ENCODE measurements at places on chromosomes 1 and 21.
A peak's percentile ranks its signal among the peaks of the same experiment; 100 is the strongest.

DNA sequence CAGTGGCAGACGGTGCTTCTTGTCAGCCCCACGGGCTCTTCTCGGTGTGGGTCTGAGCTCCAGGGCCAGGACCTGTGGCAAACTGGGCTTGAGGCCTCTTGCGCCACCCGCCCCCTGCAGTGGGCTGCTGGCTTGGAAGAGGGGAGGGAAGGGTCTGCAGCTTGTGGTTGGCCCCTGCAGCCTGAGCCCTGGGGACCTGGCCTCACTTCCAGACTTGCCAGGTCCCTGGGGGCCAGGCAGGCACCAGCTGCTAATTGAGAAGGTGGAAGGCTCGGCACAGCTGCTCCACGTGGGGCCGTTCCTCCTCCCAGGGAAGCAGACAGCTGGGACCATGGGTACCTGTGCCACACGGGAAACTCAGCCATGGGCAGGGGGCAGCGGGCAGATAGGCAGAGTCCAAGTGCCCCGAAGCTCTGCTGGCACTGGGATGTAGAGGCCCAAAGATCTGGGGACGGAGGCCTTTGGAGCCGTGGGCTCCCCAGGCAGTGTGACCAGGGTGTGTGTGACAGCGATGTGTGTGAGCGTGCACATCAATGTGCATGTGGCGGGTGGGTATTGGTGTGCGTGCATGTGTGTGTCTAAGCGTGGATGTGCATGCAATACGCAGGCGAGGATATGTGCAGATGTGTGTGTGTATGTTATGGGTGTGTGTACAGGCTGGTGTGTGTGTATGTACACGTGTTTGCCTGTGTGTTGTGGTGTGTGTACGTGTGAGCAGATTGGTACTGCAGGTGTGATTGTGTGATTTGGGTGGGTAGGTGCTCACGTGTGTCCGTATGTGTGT lies 39.3 kb downstream of the TP73 start:
- no peak for DNase-seq

DNA sequence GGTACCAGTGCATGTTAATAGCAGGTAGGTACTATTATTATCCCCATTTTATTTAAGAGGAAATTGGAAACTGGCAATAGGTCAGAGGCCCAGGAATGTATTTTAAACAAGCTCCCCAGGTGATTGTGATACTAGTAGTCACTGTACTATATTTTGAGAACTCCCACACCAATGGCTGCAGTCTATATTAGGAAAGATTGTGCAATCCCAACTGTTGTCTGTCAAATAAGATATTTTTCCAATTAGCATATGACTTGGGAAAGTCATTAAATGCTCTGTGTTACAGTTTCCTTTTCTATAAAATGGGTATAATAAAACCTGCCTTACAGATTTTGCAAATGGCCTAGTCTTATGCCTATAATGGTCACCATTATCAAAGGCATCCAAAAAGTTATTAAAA lies 94.2 kb upstream of the DMRTA2 start:
- no peak for DNase-seq

GRCh38 chr1:87644033-87644578 lies 315.4 kb downstream of the LMO4 start:
- no peak for DNase-seq

DNA sequence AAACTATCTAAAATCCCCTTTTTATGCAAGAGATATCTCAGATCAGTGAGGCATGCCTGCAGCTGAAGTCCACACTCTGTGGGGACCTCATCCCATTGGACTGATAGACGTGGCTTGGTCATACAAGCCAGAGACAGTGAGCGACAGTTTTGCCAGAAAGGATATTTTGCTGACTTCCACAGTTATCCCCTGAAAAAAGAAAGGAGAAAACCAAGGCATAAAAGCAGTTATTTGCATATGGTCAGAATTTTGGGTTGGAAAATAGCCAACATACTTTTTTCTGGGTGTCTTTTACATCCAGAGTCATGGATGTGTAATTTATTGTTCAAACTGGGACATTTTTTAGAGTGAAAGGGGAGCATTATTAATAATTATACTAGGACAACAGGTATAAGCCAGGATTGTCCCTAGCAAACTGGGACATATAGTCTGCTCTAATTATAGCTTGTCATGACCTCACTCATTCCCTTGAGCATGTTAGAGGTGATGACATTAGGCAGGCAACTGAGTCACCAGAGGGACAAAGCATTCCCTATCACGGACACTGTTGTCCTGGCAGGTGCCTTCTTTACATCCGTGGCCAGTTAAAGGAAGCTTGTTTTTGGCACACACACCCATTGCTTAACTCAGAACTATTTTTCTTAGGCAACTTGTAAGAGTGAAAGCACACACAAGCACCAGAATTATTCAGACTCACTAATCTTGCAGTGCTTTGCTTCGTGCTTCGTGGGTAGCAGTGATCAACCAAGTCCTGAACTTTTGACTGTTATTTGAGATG lies 65.5 kb downstream of the PRRX1 start:
- DNase-seq = no peak

DNA sequence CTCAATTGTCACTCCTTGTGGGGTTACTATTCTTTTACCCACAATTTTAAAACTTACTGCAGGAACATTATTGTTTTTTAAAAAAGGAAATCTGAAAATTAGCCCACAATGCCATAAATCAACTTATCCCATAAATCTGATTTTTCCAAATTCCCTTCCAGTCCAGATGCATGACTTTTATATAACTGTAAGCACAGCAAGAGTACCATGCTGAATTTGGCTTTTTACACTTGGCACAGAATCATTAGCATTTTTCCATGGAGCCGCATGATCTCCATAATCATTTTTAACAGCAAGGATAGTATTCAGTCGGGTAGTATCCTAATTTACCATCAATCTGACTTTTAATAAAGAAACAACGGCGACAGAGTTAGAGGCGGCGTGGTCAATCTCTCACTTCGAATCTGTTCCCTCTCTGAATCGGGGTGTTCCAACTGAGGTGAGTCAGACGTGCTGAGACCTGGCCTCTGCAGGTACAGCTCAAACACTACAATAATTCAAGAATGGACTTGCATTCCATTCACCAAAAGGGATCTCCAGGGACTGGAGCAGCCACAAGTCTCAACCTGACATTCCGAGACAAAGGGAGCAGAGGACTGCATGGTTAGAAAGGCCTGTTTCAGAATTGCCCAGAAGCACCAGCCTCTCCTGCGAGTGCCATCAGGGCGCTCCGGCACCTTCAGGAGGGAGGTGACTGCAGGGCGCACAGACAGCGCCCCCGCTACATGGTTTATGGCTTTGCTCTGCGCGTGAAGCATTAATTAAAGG lies 48.9 kb downstream of the SLC66A1 start:
- no peak for DNase-seq

DNA sequence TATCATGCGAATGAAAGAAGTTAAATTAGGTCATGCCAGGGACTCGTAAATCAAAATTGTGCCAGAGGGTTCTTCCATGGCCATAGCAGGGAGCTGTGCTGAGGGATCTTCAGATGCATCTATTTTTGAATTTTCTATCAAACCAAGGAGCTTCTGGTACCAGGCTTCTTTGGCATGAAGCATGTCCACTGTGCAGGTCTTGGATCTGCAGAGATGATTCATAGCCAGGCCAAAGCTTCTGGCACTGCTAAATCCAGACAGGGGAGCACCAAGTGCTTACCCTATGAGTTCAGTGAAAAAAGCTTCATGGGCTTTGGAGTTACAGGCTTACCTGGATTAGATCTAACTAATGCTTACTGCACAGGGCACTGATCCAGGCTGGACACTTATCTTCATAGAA lies 154.2 kb upstream of the DAB1 start:
- no peak for DNase-seq

DNA sequence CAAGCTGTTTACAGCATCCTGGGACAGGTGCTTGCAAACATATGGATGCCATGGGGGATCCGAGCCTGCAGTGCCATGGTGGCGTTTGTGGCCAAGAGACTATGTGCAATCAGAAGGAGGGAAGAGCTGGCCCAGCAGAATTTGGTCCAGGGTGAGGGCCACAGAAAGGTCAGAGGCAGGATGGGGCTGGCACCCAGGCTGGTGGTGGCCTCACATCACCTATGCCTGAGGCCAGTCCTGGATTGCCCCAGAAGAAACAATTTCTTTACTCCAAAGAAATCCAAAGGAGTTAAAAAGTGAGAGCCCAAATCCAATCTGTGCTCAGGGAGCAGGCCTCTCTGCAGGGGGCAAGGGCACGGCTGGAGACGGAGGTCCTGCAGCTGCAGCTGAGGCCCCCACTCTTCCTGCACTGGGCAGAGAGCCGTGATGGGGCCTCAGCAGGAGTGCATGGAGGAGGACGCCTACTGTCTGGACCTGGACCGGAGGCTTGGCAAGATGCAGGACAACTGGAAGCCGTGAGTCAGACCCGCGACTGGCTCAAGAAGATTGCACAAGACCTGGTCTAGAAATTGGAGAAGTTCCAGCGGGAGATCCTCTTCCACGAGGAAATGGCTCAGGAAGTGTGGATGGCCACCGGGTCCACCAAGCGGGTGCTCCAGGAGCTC lies 163.5 kb downstream of the RYR2 start:
- DNase-seq = no peak

DNA sequence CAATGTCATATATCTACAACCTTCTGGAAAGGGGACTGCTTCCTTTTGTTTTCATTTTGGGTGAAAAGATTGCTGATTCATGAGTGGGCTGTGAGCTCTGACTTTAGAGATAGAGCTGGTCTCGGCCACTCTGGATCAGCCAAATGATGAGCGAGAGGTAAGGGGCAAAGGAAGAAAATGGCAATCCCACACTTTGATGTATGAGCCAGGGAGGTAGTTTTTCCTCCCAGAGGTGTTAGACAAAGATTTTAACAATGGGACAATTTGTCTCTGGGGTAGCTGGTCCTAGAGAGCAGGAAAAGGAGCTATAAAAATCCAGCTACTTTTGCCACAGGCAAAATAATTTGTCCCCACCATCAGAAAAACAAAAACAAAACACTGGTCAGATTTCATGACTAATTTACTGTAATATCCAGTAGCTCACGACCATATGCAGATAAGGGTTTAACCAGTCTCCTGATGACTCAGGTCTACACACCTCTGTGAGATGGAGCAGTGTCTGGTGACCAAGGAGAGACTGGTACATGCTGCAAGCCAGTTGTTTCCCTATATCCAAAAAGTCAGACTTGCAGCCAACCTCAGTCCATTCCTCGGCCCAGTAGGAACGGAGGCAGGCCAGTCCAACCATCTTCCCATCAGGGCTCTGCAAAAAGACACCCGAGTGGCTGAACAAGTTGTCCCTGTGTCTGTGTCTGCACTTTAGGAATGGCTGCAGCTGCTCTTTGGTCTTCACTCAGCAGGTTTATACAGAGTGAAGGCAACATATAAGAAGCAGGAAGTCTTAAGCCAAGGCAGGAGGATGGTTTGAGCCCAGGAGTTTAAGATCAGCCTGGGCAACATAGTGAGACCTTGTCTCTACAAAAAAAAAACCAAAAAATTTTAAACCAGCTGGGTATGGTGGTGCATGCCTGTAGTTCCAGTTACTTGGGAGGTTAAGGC lies 29.2 kb downstream of the DNASE2B start:
- DNase-seq = no peak

GRCh38 chr1:203769505-203770343 lies 4.7 kb downstream of the LAX1 start:
- peak; percentile 70 for DNase-seq

DNA sequence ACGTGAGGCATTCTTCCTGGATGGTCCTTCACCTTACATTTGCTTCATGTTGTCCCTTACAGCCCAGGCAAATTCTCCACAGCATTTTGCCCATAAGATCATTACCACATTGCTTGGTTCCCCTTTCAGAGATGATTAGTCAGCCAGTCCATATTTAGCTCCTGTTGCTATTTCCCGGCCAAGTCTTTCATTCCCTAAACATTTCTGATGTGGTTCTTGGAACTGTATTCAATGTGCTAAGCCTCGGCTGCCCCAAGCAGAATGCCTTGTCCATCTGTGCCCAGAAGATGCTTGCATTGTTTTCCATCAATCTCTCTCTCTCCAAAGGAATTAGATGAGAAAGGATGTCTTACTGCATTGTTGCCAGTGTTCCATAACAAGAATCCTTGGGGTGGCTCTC lies 420.9 kb upstream of the CAMK1G start:
- DNase-seq = no peak

- no peak for DNase-seq
Observed at GRCh38 chr1:193763266-193763665, 576.9 kb upstream of the B3GALT2 start.

- no peak for DNase-seq
Observed at GRCh38 chr1:200445213-200445612, 35.4 kb upstream of the ZNF281 start.

DNA sequence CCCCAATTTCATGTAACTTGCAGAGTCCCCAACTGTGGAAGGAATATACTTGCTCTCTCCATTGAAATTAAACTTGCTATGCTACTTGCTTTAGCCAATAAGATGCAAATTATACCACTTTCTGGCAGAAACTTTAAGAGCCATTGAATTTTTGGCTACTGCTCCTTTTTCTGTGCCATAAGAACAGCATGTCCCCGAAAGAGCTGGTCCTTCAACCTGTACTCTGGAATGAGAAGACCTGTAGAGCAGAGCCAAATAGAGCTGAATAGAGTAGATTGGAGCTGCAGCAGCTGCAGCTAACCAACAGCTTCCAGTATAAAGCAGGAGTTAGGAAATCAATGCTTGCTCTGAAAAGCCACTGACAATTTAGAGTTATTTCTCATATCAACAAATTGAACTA lies 472.3 kb upstream of the B3GALT2 start:
- DNase-seq = no peak

GRCh38 chr1:219940707-219941106 lies 12.3 kb upstream of the SLC30A10 start:
- DNase-seq = no peak

GRCh38 chr1:164558461-164559341 lies at the start of gene PBX1:
TSS of gene PBX1 (plus strand) at chr1:164559184.
- peak; percentile 97 for DNase-seq

DNA sequence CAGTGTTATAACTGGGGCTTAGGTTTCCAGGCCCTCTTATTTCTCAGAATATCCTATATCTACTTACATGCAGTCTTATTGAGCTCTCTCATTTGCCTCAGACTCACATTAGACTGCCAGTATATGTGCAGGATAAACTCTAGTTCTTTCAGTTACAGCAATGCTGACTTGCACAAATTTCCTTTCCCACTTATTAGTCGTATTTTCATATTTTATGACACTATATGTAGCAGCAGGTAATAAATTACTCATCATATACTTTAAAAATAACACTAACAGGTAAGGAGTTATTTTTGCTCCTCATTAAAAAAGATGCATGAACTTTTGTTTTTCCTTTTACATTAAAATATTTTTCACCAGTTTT lies 65.7 kb downstream of the GADD45A start:
- DNase-seq = no peak

- no peak for DNase-seq
Observed at GRCh38 chr21:17032141-17032655, 480.6 kb upstream of the CXADR start.

DNA sequence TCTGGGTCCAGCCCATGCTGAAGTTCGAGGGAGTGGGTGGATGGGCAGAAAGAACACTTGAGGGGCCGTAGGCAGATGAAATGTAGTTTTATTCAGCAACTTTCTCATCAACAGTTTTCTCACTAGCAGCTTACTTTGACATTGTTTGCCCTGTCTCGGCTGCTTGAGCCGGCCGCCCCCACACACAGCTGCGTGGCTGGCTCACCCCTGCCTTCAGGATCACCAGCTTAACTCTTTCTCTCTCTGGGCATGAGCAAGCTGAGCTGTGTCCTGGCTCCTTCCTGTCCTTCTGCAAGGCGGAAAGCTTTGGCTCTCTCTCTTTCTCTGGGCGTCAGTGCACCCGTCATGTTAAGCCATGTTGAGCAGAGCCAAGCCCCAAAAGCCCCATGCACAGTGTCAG lies 104.4 kb upstream of the GNG12 start:
- no peak for DNase-seq

- no peak for DNase-seq
Observed at GRCh38 chr21:38819719-38820159, 14.0 kb downstream of the ETS2 start.

GRCh38 chr1:150890033-150890416 lies 3.1 kb downstream of the CTXND2 start:
- no peak for DNase-seq
